Fibroblast of mammary gland (primary cell): ENCODE measurements at places on chromosomes 16 and 17.

- peak; percentile 85 for DNase-seq
Observed at GRCh38 chr17:1736348-1737281, 6.1 kb upstream of the SERPINF2 start.

GRCh38 chr16:649631-650030 lies 466 bp downstream of the WDR90 start:
- DNase-seq, result no peak

- peak; percentile 76 for DNase-seq
Observed at GRCh38 chr17:32936894-32937500, 9.0 kb downstream of the TMEM98 start.

DNA sequence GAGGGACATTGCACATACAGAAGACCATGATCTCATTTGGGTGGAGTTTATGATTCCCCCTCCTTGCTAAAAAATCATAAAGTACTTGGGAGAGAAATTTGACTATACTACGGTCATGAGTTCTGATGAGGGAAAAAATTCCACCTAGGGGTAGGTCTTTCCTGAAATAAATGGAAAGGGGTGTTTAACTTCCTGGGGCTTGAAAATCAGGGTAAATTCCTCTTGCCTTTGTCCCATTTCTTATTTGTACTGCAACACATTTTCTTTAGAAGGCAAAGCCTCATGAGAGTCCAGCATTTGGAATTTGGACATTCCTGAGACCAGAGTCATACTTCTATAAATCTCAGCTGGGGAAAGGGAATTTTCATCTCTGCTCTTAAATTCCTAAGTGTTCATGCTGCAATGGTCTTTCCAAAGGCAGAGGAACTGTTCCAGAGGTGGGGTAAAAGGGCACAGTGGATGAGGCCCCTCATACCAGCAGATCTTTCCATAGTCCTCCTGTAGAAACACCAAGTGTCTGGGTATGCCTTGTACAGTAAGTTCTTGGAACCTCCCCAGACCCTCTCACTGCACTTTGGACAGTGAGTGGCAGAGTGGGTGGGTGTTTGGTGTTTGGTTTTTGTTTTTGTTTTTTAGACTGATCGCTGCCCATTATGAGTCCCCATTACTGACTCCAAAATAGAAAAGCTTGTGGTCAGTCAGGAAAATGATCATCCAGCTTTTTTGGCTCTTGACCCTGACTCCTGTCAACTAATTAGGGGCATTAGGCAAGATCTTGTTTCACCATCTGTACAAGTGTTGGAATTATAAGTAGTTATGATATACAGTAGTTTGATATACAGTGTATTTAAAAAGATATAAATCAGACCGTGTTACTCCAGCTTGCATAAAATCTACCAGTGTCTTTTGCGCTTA lies 6.0 kb downstream of the LYRM1 start:
- DNase-seq, result peak; percentile 93

DNA sequence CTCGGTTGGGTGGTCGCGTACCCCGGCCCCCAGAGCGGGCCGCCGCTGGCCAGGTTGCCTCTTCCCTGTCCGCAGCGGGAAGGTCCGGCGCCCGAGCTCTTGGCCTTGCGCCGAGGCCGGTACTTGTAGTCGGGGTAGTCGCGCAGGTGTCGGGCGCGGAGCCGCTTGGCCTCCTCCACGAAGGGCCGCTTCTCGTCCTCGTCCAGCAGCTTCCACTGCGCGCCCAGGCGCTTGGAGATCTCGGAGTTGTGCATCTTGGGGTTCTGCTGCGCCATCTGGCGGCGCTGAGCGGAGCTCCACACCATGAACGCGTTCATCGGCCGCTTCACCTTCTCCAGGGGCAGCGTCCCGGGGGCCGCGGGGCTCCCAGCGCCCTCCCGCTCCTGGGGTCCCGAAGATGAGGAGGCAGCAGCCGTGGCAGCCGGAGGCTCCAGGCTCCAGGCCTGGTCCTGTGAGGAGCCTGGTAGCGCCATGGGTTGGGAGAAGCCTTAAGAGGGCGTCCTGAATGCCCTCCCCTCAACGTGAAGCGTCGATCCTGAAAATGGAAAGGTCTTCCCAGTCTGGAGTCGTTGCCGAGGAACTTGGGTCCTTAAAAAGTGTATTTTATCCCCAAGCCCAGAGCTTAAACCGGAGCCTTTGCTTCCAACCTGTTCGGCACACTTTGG lies 558 bp downstream of the SOX15 start:
- DNase-seq, result peak; percentile 88

DNA sequence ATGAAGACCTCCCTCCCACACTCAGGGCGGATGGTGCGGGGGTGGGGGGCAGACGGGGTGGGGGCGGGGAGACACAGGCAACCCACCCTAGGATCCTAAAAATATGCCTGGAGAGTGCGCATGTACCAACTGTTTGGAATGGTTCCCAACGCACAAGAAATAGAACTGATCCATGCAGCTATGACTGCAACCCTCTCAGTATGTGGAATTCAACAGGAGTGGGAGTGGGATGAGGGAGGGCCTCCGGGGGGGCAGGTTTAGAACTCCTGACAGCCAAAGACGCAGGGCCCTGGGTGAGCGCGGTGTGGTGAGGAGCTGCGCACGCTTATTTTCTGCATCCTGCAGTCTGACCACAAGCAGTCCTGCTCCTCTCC lies 1.1 kb upstream of the P2RX5 start:
- no peak for DNase-seq

DNA sequence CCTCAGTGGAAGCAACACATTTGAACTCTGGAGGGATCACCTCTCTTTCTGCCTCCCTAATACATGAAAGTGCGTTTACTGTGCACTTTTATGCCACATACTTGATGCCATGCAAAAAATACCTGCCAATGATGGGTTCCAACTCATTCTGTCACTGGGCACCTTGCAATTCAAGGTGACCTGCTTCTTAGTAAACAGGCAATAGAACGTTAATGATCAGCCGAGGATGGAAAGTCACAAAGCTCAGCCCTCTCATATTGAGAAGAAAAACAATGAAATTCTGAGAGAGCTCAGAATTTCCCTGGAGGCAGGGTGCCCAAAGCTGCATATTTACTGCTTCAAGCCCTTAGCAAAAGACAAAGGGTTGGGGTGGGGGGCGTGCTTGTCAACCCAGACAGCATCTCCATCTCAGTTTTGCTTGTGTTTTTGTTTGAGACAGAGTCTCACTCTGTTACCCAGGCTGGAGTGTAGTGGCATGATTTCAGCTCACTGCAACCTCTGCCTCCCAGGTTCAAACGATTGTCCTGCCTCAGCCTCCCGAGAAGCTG lies 23.2 kb downstream of the LITAF start:
- no peak for DNase-seq

GRCh38 chr17:10349403-10349802 lies 23.4 kb downstream of the MYH13 start:
- DNase-seq, result peak; percentile 25

- peak; percentile 83 for DNase-seq
Observed at GRCh38 chr17:21549107-21549687, 143.1 kb upstream of the KCNJ18 start.

DNA sequence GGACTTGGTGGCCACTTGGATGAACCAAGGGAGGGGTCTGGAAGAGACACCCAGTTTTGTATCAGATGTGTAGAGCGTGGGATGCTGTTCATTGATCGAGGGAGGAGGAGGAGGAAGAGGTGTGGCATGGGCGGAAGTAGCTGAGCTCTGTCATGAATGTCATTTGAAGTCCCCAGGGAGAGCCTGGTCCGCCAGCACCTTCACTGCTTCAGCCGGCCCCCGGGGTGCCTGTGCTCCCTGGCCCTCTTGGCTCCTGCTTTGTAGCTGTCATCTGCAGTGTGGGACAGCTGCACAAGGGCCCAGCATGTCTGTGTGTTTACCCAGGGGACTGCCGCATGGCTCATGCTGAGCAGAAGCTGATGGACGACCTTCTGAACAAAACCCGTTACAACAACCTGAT lies 75.4 kb upstream of the RBL2 start:
- DNase-seq, result no peak

DNA sequence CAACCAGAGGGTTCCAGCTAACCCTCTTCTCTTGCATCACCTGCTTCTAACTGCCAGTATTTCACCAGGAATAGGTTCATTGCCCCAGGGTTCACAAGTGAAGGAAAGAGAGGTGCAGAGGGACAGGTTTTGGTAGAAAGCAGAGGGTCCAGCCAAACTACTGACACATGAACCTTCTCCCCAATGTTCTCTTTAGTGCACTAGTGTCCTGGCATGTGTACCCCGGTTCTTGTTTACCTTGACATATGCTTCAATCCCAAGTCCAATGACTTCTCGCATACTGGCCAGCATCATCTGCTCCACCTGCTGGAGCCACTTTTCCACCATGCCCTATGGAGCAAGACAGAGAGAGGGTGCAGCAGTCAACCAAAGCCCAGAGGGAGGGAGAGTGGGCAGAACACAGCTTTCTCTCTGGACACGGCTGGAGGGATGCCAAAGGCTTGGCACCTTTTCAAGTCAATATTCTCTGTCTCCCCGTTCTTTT lies 90.6 kb downstream of the DNAH3 start:
- no peak for DNase-seq

DNA sequence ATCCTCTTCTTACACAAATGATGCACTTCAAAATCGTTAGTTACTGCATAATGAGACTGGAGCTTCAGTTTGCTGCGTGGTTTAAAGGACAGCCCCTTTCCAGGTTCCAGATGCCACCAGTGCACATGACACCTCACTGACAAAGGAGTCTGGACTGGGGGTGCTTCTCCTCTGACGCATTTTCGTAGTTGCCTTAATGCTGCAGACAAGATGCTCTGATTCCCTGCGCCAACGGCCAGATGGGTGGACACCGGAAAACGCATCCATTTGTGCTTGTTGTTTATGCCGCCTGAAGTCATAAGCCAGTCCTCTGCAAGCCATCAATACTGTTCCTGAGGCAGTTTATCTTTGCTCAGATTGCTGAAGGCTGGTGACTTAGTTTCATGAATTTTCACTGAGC lies 16.0 kb downstream of the FBXO31 start:
- DNase-seq, result no peak

DNA sequence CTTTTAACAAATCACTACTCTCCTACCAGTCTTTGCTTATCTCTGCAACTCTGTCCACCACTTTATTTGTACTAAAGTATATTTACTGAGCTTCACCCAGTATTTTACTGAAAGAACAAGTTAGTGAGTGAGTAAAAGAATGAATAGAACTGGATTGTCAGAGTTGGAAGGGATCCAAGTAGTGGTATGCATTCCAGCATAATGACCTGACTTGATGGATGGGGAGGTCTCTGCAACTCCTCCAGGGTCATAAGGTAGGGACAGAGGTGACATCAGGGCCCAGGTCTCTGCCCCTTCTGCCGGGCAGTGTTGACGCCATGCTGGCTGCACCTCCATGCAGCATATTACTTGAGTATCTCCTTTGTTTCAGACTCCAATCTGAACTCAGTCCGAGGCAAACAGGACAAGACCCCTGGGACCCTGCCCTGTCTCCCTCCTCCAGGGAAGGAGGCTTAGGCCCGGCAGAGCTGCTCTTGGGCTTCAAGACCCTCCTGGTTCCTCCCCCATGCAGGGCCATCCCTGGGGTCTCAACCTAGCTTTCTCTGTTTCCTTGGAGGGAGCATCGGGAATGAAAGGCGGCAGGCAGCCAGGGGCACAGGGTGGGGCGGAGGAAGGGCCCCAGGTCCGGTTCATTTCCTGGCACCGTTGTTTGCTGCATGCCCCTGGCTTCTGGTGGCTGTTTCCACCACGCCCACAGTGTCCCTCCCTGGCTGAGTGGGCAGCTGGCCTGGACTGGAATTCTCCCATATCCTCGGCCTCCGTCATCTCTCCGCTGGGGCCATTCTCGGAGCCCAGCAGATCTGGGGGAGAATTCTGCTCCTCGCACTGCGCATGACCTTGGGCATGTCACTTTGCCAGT lies 12.4 kb upstream of the ITGA3 start:
- peak; percentile 23 for DNase-seq

DNA sequence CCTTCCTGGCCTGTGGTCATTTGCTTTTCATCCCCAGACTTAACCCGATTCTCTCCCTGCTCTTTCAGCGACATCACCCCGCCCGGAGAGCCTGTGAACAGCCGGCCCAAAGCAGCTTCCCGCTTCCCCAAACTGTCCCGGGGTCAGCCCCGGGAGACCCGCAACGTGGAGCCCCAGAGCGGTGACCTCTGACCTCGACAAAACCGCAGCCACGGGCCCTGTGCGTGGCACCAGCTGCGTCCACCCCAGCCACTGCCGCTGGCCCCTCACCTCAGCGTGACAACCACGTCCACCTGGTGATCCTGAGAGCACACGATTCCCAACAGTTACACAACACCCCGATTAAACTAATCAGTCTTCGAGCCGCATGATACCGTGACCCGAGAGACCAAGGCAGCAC lies 235.2 kb downstream of the CPPED1 start:
- no peak for DNase-seq
